Ureter (tissue), 1 donor: ENCODE measurements at places on chromosomes 2 and 18. TPM values are rescaled to one million over a fixed set of nuclear protein-coding genes. Genes with fewer than 3 reads are reported as not detected.

DNA sequence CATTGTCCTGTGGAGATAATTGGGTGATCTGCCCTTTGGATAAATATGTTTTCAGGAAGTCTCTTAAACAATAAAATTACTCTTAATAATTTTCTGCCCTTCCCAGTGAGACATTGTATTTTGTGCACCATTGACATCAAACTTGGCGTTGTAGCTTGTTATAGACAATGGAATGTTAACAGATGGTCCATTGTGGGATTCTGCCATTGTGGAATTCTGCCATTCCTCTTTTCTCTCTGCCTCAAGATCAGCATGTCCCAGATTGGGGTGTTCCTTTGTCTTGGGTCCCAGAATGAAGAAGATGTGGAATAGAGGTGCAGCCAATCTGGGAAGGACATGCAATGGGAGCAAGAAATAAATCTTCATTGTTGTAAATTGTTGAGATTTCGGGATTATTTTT, 15.1 kb upstream of the LDAH start:
- DNase-seq = no peak

Gene CENPA
- 0.26 TPM for total RNA-seq

DNA sequence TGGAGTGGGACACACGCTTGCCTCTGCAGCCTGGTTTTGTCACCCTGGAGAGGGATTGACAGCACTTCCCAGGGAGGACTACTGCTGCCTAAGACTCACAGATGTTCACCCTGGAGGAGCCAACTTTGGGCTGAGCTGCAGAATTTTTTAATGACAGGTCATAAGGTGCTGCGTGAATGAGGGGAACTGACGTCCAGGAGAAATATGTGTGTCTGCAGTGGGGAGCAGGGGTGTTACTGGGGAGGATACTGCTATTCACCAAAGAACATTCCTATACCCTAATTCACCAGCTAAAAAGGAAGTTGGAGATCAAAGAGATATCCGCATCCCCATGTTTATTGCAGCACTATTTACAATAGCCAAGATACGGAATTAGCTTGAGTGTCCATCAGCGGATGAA, 144.4 kb downstream of the MGAT5 start:
- DNase-seq = no peak

DNA sequence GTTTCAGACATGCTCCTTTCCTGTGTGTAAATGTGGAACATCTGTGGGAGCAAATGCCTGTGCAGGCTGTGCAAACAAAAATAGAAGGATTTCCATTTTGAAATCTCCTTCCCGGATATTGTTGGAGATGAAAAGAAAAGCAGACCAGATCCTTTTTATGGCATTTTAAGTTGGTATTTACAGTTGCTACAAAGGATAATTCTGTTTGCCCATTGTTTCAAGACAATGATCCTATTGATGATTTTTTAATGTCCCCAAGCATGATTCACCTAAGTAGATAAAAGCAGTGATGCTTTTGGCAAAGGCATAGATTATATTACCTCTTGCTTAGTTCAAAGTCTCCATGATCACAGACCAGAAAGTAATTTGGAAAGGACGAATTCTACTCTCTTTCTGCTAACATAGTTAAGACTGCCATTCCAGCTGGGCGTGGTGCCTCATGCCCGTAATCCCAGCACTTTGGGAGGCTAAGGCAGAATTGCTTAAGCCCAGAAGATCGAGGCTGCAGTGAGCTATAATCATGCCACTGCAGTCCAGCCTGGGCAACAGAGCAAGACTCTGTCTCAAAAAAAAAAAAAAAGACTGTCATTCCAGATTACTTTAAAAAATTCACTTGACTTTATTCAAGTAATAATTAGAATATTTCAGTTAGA, 209.6 kb upstream of the SLC39A10 start:
- DNase-seq = no peak

- no peak for DNase-seq
Observed at GRCh38 chr2:234487356-234487755, 9.5 kb downstream of the ARL4C start.

Gene CAPN14
- total RNA-seq = 0.62 TPM

DNA sequence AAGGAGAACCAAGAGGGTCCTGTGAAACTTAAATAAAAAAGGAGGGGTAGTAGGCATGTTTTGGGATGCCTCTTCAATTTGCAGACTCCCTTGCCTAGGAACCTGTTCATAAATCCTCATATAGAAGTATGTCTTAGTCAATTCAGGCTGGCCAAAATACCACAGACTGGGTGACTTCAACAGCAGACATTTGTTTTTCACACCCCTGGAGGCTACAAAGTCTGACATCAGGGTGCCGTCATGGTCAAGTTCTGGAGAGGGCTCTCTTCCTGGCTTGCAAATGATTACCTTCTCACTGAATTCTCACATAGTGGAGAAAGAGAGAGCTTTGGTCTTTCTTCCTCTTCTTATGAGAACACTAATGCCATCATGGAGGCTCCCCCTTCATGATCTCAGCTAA, 4.1 kb upstream of the TCF4 start:
- no peak for DNase-seq
